Pancreas (tissue), 10 donors: ENCODE measurements at places on chromosomes 4 and X. TPM values are rescaled to one million over a fixed set of nuclear protein-coding genes. Genes with fewer than 3 reads are reported as not detected.

DNA sequence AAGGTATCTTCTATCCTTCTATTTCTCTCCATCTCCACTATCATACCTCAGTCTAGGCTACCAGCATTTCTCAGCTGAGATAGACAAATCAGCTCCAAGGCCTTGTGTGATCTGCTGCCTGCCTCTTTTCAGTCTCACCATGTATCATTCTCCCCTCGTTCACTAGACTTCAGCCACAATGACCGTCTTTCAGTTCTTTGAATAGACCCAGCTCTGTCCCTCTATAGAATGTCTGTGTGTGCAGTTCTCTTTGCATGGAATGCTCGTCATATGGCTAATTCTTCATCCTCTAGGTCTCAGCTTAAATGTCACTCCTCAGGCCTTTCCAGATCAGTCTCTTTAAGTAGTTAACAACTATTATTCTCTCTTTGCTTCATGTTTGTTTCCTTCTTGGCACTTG is 6.5 kb downstream of the IGBP1 start:
- H3K4me1 ChIP-seq: no peaks in the 10 kb centered on the region
- no peak for DNase-seq
- no peak overlapping the region for H3K27ac ChIP-seq
- H3K27me3 ChIP-seq: no peaks in the 10 kb centered on the region

- H3K27me3 ChIP-seq: peaks cover 7% of the 10 kb centered on the region
- no peak overlapping the region for H3K27ac ChIP-seq
- no peaks in the 10 kb centered on the region for H3K36me3 ChIP-seq
- H3K4me3 ChIP-seq: peak overlapping the region; percentile 66
- peaks cover 11% of the 10 kb centered on the region for H3K4me1 ChIP-seq
These were observed 3.5 kb downstream of the SLIT2 start for GRCh38 chr4:20255251-20255586.

GRCh38 chr4:101689220-101689619 is 101.3 kb upstream of the BANK1 start:
- no peaks in the 10 kb centered on the region for H3K36me3 ChIP-seq
- peak overlapping the region; percentile 19 for H3K27ac ChIP-seq
- no peak overlapping the region for H3K4me3 ChIP-seq
- H3K27me3 ChIP-seq: no peaks in the 10 kb centered on the region
- no peak for DNase-seq

The PRRG1 gene
- 1.9 TPM for total RNA-seq

The OCRL gene
- total RNA-seq: 9.3 TPM

- no peaks in the 10 kb centered on the region for H3K36me3 ChIP-seq
- peaks cover 4% of the 10 kb centered on the region for H3K4me1 ChIP-seq
- H3K27me3 ChIP-seq: no peaks in the 10 kb centered on the region
- no peak overlapping the region for H3K4me3 ChIP-seq
- DNase-seq: no peak
- no peak overlapping the region for H3K27ac ChIP-seq
These were observed 24.0 kb downstream of the AFM start for GRCh38 chr4:73505567-73505966.

- no peak overlapping the region for H3K4me3 ChIP-seq
- no peak overlapping the region for H3K27ac ChIP-seq
- no peaks in the 10 kb centered on the region for H3K4me1 ChIP-seq
- H3K27me3 ChIP-seq: no peaks in the 10 kb centered on the region
These were observed 292.7 kb downstream of the SPOCK3 start for GRCh38 chr4:166941629-166942028.

DNA sequence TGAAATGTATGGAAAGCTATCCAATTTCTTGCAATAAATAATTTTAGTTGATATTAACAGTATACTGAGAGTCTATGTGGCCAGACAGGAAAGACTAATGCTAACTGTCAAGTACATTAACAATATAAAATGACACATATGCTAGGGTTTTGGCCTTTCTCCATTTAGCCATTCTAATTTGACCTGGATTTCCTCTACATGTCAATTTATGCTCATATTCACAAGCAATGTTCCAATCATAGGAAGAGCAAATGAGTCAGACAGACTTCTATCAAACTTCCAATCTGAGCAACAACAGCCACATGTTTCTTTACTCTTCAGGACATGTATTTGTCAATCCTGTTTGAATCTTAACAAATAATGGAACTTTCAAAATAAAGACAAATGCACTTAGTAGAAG is 53.6 kb downstream of the CORIN start:
- H3K27ac ChIP-seq: no peak overlapping the region
- no peaks in the 10 kb centered on the region for H3K36me3 ChIP-seq
- no peaks in the 10 kb centered on the region for H3K27me3 ChIP-seq
- no peak for DNase-seq

The KCTD8 gene
- 0.40 TPM for total RNA-seq

The AKAP4 gene
- total RNA-seq: not detected

- no peak for DNase-seq
- no peaks in the 10 kb centered on the region for H3K27me3 ChIP-seq
- no peak overlapping the region for H3K4me3 ChIP-seq
These were observed 654.3 kb upstream of the LCORL start for GRCh38 chr4:18675586-18676525.

- H3K27me3 ChIP-seq: no peaks in the 10 kb centered on the region
- no peaks in the 10 kb centered on the region for H3K36me3 ChIP-seq
- H3K4me1 ChIP-seq: no peaks in the 10 kb centered on the region
These were observed 18.7 kb upstream of the TMEM192 start for GRCh38 chr4:165131247-165131832.

The CT55 gene
- total RNA-seq: 0.09 TPM

The NPY1R gene
- total RNA-seq: 3.3 TPM

The UCHL1 gene
- total RNA-seq: 3.7 TPM

- no peak overlapping the region for H3K27ac ChIP-seq
- H3K4me1 ChIP-seq: peaks cover 7% of the 10 kb centered on the region
- no peak for DNase-seq
- H3K4me3 ChIP-seq: no peak overlapping the region
- H3K27me3 ChIP-seq: no peaks in the 10 kb centered on the region
- H3K36me3 ChIP-seq: no peaks in the 10 kb centered on the region
These were observed 68.4 kb downstream of the RAPGEF2 start for GRCh38 chr4:159171287-159171686.

The FAM47A gene
- not detected for total RNA-seq

GRCh38 chr4:45554423-45554822 is 569.4 kb downstream of the GABRG1 start:
- no peak overlapping the region for H3K27ac ChIP-seq
- H3K36me3 ChIP-seq: no peaks in the 10 kb centered on the region
- H3K27me3 ChIP-seq: no peaks in the 10 kb centered on the region
- no peak for DNase-seq
- H3K4me3 ChIP-seq: no peak overlapping the region
- H3K4me1 ChIP-seq: no peaks in the 10 kb centered on the region

GRCh38 chr4:123398853-123399626 is 2.4 kb downstream of the SPRY1 start:
- H3K27me3 ChIP-seq: no peaks in the 10 kb centered on the region
- peak overlapping the region; percentile 74 for H3K4me3 ChIP-seq
- peaks cover 5% of the 10 kb centered on the region for H3K36me3 ChIP-seq

GRCh38 chr4:9929111-9929510 is 92.2 kb downstream of the SLC2A9 start:
- H3K27ac ChIP-seq: no peak overlapping the region
- no peaks in the 10 kb centered on the region for H3K27me3 ChIP-seq
- H3K36me3 ChIP-seq: no peaks in the 10 kb centered on the region
- H3K4me1 ChIP-seq: no peaks in the 10 kb centered on the region
- no peak overlapping the region for H3K4me3 ChIP-seq

GRCh38 chrX:19593690-19594089 is 78.4 kb upstream of the MAP3K15 start:
- no peaks in the 10 kb centered on the region for H3K36me3 ChIP-seq
- H3K4me1 ChIP-seq: no peaks in the 10 kb centered on the region
- no peak overlapping the region for H3K4me3 ChIP-seq
- no peak for DNase-seq
- no peak overlapping the region for H3K27ac ChIP-seq

- no peak overlapping the region for H3K4me3 ChIP-seq
- DNase-seq: no peak
- no peaks in the 10 kb centered on the region for H3K36me3 ChIP-seq
- H3K4me1 ChIP-seq: no peaks in the 10 kb centered on the region
These were observed 21.9 kb downstream of the SLC9A7 start for GRCh38 chrX:46737041-46737440.

The PAK3 gene
- total RNA-seq: 32.0 TPM

GRCh38 chr4:16677001-16677944 is 221.2 kb downstream of the LDB2 start:
- H3K36me3 ChIP-seq: no peaks in the 10 kb centered on the region
- DNase-seq: no peak
- H3K27me3 ChIP-seq: no peaks in the 10 kb centered on the region
- no peak overlapping the region for H3K4me3 ChIP-seq

GRCh38 chr4:3874028-3874415 is 107.8 kb downstream of the ADRA2C start:
- H3K27ac ChIP-seq: no peak overlapping the region
- no peak overlapping the region for H3K4me3 ChIP-seq
- no peaks in the 10 kb centered on the region for H3K27me3 ChIP-seq
- no peaks in the 10 kb centered on the region for H3K36me3 ChIP-seq

The FNIP2 gene
- total RNA-seq: 28.2 TPM

DNA sequence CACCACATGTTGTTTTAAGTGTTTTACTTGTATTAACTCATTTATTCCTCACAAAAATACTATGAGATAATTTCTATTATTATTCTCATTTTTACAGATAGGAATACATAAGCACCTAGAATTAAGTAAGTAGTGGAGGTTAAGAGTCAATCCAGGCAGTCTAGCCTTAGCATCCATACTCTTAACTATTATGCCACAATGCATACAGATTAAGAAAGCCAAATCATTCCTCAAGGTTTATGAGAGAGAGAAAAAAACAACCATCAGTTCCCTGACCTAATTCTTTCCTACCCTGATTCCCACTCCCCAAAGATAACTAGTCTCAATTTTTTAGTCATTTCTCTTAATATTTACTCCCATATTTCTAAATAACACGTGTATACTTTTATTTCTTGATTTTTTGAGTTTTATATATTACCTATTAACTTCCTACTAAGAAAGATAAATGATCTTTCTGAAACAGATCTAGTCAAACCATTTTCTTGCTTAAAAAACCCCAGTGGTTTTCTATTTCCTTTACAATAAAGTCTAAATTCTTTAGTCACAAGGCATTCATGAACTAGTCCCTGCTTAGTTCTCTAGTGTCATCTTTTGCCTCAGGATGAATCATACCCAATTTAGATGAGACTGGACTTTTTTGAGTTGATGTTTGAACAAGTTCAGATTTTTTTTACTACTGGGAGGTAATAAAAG is 16.0 kb downstream of the UBA6 start:
- H3K4me3 ChIP-seq: no peak overlapping the region
- H3K27ac ChIP-seq: no peak overlapping the region
- no peaks in the 10 kb centered on the region for H3K36me3 ChIP-seq
- no peaks in the 10 kb centered on the region for H3K4me1 ChIP-seq
- DNase-seq: no peak
- no peaks in the 10 kb centered on the region for H3K27me3 ChIP-seq

DNA sequence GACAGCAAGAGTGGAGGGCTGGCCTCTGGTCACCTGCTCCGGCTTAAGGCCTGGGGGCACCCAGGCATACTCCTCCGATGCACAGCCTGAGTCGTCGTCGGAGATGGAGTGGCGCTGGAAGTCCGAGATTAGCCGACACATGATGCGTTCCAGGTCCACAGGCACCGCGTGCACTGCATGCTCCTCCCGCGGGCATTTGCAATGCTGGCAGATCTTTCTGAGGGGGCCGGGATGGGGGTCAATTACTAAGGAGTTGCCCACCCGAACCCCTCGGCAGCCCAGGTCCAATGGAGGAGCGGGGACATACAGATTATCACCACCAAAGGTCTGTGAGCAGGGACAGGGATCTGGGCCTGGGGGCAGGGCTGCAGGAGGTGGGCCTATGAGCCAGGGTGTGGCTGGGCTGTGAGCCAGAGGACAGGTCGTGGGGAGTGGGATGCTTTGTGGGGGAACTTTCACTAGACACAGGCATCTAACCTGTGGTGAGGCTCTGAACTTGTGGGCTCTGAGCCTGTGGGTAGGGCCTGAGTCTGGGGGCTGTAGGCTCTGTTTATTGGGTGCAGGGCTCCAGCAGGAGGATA is 2.4 kb downstream of the PRICKLE3 start:
- DNase-seq: no peak
- no peaks in the 10 kb centered on the region for H3K27me3 ChIP-seq
- no peaks in the 10 kb centered on the region for H3K36me3 ChIP-seq
- H3K4me1 ChIP-seq: no peaks in the 10 kb centered on the region
- H3K4me3 ChIP-seq: no peak overlapping the region
- no peak overlapping the region for H3K27ac ChIP-seq

The CDX4 gene
- total RNA-seq: not detected

DNA sequence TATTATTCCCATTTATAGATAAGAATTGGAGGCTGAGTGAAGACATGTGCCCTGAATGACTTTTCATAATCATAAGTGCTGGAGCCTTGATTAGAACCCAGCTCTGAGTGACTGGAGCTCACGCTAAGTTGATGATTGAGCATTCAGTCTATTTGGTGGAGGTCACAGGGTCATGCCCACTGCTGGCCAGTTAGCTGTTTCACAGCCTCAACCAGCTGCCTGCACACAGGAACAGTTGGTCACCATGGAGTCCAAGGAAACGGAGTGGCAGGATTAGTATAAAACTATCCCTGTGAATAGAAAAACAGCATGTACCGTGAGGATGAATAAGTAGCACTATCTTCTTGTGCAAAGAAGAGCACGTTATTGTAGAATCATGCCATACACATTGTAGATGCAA is 1.0 kb upstream of the C4orf54 start:
- H3K4me1 ChIP-seq: no peaks in the 10 kb centered on the region
- H3K27ac ChIP-seq: no peak overlapping the region
- H3K36me3 ChIP-seq: no peaks in the 10 kb centered on the region
- H3K27me3 ChIP-seq: no peaks in the 10 kb centered on the region

GRCh38 chrX:111372086-111372485 is 39.9 kb downstream of the DCX start:
- no peaks in the 10 kb centered on the region for H3K4me1 ChIP-seq
- no peaks in the 10 kb centered on the region for H3K36me3 ChIP-seq
- DNase-seq: no peak
- H3K4me3 ChIP-seq: no peak overlapping the region
- no peak overlapping the region for H3K27ac ChIP-seq
- H3K27me3 ChIP-seq: no peaks in the 10 kb centered on the region

The MUC7 gene
- total RNA-seq: not detected

The EFHC2 gene
- total RNA-seq: 0.18 TPM

DNA sequence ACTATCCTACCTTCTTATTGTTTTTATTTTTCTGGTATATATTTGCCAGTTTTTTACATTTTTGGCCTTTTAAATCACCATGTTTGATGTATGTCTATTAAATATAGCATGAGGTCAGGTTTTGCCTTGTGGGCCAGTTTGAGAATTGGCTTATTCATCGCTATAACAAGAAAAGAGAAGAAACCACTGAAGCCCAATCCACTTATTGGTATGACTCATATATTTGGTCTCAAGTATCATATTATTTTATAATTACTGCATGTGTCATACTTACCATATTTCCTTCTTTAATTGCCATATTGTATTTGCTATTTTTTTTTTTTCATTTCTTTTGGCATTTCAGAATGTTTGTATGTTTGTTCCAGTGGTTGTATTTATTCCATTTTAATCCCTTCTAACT is 99.3 kb downstream of the IRF2 start:
- H3K4me3 ChIP-seq: no peak overlapping the region
- H3K27ac ChIP-seq: no peak overlapping the region
- H3K36me3 ChIP-seq: no peaks in the 10 kb centered on the region
- H3K27me3 ChIP-seq: no peaks in the 10 kb centered on the region
- no peaks in the 10 kb centered on the region for H3K4me1 ChIP-seq
- no peak for DNase-seq

GRCh38 chr4:10180927-10181744 is 64.5 kb upstream of the WDR1 start:
- no peaks in the 10 kb centered on the region for H3K36me3 ChIP-seq
- H3K4me3 ChIP-seq: no peak overlapping the region
- H3K4me1 ChIP-seq: no peaks in the 10 kb centered on the region
- H3K27ac ChIP-seq: no peak overlapping the region
- H3K27me3 ChIP-seq: no peaks in the 10 kb centered on the region
